ENCODE measurements at places on chromosomes 3 and 15.

- no peaks in the 10 kb centered on the region for H3K4me1 ChIP-seq
- no peak overlapping the region for H3K4me3 ChIP-seq
- DNase-seq = no peak
- no peak overlapping the region for H3K27ac ChIP-seq
These were observed 53.8 kb downstream of the GRK7 start for GRCh38 chr3:141816958-141817357.

- no peak for DNase-seq
- H3K36me3 ChIP-seq = no peaks in the 10 kb centered on the region
- H3K4me1 ChIP-seq = no peaks in the 10 kb centered on the region
- no peak overlapping the region for H3K4me3 ChIP-seq
- H3K27me3 ChIP-seq = no peaks in the 10 kb centered on the region
These were observed 50.3 kb upstream of the DPPA4 start for GRCh38 chr3:109387621-109388020.

- no peak for DNase-seq
- peak overlapping the region; percentile 99 for H3K4me3 ChIP-seq
- no peaks in the 10 kb centered on the region for H3K36me3 ChIP-seq
- peak overlapping the region; percentile 93 for H3K27ac ChIP-seq
- no peaks in the 10 kb centered on the region for H3K27me3 ChIP-seq
- H3K4me1 ChIP-seq = no peaks in the 10 kb centered on the region
These were observed 4.1 kb downstream of the LRIG1 start for GRCh38 chr3:66496746-66497145.

GRCh38 chr15:90857883-90858443, 10.4 kb upstream of the FURIN start:
- H3K36me3 ChIP-seq = no peaks in the 10 kb centered on the region
- no peaks in the 10 kb centered on the region for H3K27me3 ChIP-seq
- no peak for DNase-seq
- H3K4me1 ChIP-seq = no peaks in the 10 kb centered on the region

GRCh38 chr3:186775999-186776398, 7.4 kb upstream of the EIF4A2 start:
- no peak overlapping the region for H3K27ac ChIP-seq
- H3K4me1 ChIP-seq = no peaks in the 10 kb centered on the region
- H3K36me3 ChIP-seq = no peaks in the 10 kb centered on the region
- no peak overlapping the region for H3K4me3 ChIP-seq
- no peak for DNase-seq
